ENCODE measurements at places on chromosomes 3 and 15.

DNA sequence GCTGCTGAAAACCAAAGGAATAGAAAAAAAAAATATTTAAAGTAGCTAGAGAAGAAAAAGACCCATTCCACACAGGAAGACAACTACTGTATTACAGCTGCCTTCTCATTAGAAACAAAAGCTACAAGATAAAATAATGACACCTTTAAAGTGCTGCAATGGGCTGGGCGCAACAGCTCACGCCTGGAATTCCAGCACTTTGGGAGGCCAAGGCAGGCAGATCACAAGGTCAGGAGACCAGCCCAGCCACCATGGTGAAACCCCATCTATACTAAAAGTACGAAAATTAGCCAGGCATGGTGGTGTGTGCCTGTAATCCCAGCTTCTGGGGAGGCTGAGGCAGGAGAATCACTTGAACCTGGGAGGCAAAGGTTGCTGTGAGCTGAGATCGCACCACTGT is 31.0 kb downstream of the TRPM7 start:
- no peak for DNase-seq

- no peak for DNase-seq
Observed at GRCh38 chr15:72082176-72082575, 35.8 kb downstream of the MYO9A start.

DNA sequence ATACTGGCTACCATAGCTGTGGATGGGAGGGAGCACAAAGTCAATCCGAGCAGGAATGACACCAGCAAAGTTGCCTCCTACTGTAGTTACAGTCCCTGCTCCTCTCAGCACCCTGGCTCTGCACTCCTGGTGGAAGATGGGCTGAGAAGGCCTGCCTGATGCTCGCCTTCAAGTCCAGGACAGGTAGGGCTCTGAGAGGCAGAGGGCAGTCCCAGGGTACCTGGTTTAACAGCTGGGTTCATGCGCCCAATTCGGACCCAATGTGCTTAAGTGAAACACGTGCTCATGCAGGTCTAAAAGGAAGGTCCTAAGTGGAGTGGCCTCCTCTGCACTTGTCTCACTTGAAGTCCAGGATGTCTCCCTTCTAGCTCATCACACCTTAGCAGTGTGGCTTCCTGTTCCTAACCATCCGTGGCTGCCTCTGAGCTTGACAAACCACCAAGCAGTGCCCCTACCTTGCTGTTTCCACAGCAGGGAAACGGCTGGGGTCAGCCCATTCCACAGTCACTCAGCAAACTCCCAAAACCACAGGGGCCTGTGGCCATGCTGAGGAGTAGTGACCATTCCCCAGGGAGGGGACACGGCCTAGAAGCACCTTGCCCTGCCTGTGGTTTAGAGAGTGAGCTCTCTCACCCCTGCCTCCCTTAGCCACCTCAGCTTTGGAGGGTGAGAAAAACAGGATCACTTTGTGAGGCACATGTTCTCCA is 3.9 kb upstream of the MUSTN1 start:
- DNase-seq = no peak

DNA sequence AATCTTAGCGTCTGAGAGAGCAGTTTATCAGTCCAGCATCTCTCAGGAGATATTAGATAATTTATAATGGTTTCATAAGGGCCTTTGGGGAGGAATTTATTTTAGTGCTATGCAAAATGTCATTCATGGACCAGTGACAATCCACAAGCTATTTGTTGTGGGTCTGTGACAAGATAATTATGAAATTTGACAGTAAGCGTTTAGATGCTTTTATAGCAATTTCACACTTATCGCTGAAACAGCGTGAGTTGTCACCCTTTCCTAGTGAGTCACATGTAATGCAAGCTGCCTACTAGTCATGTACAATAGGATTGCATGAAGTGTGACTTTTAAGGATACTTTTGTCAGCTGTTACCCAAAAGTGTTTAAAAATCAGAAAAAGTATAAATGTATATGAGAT is 315.6 kb upstream of the THBS1 start:
- no peak for DNase-seq

- peak; percentile 69 for DNase-seq
Observed at GRCh38 chr15:51751697-51752683, 593 bp downstream of the TMOD2 start.

- peak; percentile 94 for DNase-seq
Observed at GRCh38 chr15:73851689-73852088, 21.7 kb upstream of the TBC1D21 start.

- no peak for DNase-seq
Observed at GRCh38 chr3:73805435-73805834, 180.7 kb upstream of the PDZRN3 start.

DNA sequence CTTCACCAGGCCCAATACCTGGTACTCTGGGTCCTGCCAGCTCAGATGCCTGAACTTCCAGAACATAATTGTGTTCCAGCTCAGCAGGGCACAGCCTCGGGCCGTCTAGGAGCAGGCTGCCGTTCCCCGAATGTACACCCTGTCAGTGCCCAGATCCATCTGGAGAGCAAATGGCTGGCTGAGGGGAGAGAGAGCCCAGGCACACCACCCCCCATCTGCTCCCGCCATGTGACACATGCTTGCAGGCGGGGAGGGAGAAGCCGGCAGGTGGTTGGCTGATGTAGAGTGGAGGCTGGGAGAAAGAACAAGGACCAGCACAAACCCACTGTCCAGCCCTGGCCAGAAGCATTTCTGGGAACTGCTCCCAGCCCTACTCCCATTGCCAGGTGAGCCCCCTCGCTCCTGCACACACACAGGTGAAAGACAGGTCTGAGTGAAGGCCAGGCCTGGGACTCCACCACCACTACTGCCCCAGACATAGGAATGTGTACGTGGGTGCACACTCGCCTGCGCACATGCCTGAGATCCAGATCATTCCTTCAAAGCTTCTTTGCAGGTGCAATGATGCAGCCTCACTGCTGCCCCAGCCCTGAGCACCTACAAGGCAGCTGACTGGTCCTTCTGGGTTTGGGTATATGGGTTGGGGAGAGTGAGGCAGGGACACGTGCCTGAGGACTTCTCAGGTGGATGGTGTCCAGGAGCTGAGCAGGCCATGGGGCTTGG is 53.5 kb downstream of the SEMA5B start:
- DNase-seq = no peak

DNA sequence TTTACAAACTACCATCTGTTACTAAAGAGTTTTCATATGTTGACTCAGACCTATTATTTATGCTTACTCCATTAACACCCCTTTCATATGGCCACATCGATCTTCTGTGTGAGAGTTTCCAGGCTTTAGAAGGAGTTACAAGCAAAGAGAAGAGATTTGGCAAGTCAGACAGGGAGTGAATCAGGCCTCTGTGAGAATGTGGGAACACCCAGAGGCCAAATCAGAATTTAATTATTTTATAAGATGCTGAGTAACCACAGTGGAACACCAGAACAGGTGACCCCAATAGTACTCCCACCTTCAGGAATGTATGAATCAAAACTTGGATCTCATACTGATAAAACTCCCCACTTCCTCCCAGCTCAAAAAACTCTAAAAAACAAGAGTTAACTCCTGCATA is 42.0 kb downstream of the IFT57 start:
- DNase-seq = no peak

Measured in GM23338 (cell line).